Stimulated activated CD4-positive, alpha-beta T cell treated with anti-CD3 and anti-CD28 coated beads, Interleukin-4, amount 100 ng/mL, for 1 hour (primary cell): ENCODE measurements at places on chromosomes 11 and 22.
A peak's percentile ranks its signal among the peaks of the same experiment; 100 is the strongest.

GRCh38 chr22:30178181-30179126 is 68.1 kb downstream of the LIF start:
- DNase-seq: peak; percentile 47

GRCh38 chr11:104968355-104968855 is at the start of gene CASP4:
TSS of gene CASP4 (minus strand) at chr11:104968574. CDS start at chr11:104968525, 49 bp downstream.
- DNase-seq: no peak

DNA sequence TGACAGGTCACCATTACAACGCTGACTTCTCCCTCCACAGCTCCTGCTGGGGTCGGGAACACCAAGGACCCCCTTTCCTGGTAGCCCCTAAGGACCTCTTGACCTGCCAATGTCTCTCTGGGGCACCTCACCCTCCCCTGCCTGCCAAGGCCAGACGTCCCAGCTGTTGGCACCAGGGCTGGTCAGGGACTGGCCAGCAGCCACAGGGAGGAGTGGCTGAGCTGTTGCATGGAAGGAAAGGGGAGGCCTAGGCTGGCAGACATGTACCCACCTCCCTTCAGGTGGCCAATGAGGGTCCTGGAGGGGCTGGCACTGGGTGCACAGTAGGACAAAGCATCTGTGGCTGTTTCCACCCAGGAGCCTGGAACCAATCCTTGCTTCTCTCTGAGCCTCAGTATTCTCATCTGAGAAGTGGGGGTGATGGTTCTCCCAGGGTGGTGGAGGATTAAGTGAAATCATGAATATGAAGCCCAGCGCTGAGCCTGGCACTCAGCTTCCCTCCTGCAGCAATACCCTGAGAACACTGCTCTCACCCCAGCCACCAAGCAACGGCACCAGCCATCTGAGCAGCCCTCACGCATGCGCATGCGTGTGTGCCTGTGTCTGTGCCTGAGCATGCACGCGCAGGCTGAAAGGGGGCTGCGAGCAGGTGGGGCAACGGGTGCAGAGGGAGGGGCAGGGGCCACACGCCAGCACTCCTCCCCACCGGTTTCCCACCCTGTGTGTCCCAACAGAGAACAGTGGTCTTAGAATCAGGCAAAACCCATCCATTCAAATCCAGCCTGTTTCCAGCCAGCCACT is 5.9 kb downstream of the KCNJ4 start:
- DNase-seq: no peak

GRCh38 chr11:35145271-35145670 is 6.3 kb downstream of the CD44 start:
- peak; percentile 16 for DNase-seq

GRCh38 chr11:78207532-78208256 is 19.0 kb downstream of the USP35 start:
- DNase-seq: no peak

DNA sequence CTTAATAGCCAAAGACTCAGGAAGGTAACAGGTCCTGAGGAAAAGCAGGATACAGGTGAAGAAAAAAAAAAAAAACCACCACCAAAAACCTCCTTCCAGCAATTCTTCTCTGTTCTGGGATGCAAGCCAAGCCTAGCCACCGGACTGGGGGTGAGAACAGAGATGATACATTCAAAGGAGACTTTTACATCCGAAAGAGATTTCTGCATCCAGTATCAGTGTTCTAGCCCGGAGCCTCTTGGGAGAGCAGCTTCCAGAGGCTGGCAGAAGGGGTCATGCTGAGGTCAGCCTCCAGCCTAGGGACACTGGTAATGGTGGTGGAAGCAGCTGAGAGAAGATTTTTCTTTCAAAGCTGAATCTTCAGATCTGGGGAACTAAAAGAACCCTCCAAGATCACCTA is 76.2 kb downstream of the KCNC1 start:
- no peak for DNase-seq

DNA sequence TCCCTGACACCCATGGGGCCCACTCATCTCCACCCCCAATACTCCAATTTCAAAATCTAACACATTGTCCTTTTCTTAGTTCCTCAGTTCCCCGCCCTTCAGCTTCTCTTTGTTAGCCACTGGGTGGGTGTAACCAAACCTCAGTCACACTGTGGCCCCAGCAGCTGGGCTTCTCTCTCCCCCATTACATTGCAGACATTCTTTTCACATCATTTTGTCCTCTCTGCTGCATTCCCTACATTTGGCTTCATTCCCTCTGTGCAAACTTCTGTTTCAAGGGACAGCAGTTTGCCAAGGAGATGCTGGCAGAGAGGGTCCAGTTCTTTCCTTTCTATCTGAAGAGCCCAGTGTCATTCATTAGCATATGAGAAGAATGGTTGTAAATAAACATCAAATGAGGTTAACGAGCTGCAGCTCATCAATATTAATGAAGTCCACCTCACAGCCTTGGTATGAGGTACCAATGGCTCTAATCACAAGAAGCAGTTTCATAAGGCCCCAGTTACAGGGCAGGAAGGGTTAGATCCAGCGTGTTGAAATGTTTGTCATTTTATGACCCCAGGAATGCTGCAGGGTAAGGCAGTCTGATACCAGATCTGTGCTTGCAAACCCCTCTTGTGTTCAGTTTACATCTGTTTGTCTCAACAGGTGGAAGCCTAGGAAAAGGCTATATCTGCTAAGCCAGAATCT is 72.3 kb downstream of the ARFGAP2 start:
- no peak for DNase-seq

GRCh38 chr11:78331711-78332110 is 85.9 kb downstream of the GAB2 start:
- no peak for DNase-seq

DNA sequence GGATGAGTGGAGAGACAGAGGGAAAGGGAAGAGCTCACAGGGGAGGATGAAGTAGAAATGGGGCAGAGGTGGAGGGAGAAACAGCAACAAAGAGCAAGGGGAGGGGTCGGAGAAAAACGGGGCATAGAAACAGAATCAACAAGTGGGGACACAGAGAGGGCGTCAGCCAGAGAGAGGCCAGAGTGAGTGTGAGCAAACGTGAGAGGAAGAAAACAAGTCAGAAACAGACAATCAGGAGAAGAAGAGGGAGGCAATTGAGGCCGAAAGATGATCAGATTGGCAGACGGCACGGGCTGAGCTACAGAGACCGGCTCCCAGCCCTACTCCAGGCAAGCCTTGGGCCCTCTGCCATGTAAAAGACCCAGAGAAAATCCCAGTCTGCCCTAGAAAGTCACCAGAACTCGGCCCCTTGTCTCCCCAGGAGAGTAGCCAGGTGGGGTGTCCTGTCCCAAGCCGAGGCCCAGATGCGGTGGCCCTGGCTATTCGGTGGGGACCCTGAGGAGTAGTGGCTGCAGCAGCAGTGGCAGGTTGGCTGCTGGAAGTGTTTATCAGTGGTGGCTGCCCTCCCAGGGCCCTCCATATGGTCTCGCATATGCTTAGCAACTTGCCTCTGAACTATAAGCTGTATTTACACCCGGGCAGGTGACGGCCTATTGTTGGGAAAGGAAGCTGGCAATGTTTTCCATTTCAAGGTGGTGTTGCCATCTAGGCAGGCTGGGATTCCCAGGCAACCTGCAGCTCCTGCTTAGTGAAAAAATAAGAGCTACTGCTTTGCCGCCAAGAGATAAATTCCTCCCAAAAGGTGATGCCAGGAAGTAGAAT is 14.8 kb upstream of the TSPAN18 start:
- no peak for DNase-seq

DNA sequence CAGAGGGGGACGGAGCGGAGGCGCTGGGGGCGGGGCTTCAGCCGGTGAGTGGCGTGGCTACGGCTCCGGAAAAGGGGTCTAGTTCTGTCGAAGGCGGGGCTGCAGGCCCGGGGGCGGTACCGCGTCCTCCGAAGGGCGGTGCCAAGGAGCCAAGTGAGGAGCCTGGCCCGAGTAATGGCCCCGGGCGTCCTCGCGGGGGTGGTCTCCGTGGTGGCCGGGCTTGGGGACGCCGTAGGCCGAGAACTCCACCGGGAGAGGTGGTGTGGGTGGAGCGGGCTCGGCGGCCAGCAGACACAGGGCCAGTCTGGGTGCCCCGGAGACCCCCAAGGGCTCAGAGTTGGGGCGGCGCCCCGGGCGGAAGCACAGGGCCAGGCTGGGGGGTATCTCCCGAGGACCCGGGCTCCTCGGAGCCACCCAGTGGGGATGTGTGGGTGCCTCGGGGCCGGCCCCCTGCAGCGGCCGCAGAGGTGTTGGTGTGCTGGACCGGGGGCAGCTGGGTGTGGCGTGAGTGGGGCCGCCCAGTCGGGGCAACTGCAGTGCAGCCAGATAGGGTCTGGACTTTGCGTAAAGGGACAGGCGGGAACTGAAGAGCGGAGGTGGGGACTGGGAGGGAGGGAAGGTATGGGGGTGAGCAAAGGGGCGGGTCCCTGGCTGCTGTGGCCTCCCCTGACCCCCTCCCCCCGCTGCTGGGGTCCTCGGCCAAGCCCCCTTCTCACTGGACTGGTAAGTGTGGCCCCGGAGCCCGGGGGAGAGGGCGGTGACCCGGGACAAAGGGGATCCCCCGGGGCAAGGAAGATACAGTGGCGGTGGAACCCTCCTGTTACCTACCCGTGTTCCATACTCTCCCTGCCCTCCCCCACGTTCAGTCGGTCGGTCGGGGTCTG is 838 bp downstream of the FKBP2 start:
- DNase-seq: no peak

DNA sequence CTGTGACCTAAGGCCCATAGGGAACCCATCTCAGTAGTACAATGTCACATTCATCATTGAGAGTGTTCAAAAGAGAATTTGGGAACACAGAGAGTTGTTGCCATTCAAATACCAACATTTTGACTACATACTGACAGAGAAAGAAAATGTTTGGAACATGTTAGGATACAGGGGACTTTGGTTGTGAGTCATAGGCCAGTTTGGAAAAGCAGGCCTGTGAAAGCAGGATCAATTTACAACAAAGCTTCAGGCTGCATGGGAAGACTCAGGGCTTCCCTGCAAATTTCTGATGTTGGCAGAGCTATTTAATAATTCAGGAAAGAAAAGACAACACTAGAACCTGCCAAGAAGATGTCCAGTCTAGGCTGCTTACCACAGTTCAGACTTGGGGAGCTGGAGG is 374 bp downstream of the NLRP10 start:
- DNase-seq: no peak

DNA sequence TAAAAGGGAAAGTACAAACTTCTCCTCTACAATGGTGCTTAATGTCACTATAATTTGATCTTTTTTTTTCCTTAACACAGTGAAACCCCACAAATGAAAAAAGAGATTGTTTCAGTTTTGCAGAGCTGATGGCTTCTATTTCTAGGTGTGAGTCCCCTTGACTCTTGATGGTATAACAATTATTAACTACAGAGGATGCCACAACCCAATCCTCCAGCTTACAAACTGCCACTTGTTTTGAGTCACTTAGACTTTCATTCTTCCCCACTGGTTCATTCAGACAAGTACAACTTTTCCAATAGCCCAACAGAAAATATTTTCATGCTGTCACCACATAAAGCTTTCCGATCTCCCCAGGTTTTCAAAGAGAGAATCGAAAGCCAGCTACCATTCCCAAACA is 812.2 kb downstream of the LRRC4C start:
- no peak for DNase-seq

- no peak for DNase-seq
These were observed 30.6 kb downstream of the KIAA1671 start for GRCh38 chr22:24983151-24983550.

DNA sequence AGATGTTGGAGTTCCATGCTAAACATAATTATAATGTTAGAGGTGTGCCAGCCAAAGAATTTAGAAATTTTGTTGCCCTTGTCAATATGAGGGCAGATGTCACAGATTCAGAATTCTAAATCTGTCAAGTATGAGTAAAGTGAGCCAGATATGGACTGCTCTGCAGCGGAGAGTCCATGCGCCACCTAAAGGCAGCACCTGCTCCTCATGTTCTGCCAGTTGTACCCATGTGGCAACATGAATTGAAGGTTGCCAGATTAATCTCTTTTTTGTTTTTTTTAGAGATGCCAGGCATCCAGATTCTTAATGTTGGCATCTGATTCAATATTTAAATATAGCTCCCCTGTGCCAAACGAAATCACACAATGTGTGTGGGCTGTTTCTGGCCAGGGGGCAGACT is 678.6 kb upstream of the ANO5 start:
- no peak for DNase-seq

- no peak for DNase-seq
These were observed 289.2 kb downstream of the MN1 start for GRCh38 chr22:27512283-27512761.

- DNase-seq: no peak
These were observed 78.3 kb upstream of the SHISAL1 start for GRCh38 chr22:44391015-44391414.

GRCh38 chr11:68312780-68313573 is 586 bp downstream of the LRP5 start:
- DNase-seq: peak; percentile 26

DNA sequence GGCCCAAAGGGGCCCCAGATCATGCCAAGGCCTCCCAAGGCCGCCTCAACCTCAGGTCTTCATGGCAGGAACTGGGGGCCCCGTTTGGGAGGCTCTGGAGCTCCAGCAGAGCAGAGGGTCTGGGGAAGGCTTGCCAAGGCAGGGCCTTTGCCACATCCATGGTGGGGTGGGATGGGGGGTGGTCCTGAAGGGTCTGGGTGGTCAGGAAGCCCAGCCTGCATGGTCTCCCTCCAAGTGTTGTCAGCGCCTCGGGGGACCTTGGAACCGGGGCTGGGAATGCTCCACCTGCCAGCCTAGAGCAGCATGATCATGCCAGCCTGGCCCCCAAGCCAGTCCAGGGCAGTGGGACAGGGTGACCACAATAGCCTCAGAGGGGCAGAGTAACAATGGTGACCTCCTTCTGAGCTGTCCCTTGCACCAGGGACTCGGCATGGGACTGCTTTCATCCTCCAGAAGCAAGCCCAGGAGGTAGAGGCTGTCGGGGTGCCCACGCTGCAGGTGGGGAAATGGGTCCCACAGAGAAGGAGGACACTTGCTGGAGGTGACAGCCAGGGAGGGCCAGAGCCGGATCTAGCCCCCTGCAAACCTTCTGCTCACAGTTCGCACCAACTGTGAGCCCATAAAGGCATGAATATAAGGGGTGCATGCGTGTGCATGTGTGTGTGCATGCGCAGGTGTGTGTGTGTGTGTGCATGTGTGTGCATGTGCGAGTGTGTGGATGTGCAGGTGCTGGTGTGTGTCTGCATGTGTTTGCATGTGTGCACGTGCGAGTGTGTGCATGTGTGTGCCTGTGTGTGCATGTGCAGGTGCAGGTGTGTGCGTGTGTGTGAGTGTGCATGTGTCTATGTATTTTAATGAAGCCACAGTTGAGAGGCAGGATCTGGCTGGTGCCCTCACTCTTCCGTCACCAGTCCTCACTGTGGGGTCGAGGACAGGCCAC is 63.8 kb downstream of the MYEOV start:
- DNase-seq: no peak

DNA sequence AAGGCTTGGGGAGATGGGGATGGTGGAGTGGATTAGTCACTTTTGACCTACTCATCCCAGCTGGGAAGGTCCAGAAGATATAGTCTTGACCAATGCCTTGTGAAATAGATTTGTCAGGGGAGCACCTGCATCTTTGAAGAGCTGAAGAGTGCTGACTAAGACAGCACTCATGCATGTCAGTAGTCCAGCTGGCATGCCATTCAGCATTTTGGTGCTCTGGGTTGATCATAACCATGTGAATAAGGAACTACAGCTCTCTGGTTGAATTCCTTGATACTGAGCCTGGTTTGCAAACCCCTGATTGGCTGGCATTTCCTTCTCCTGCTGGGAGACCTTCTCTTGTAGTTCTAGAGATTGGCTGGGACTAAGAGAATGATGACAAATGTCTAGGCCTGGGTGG is 106.8 kb upstream of the ALX4 start:
- no peak for DNase-seq
